Kidney glomerular epithelial cell (primary cell): ENCODE measurements at places on chromosomes 6 and 20.

- no peak for DNase-seq
Observed at GRCh38 chr20:49513517-49513916, 31.0 kb upstream of the KCNB1 start.

- no peak for DNase-seq
Observed at GRCh38 chr6:22134308-22134707, 162.5 kb downstream of the PRL start.

DNA sequence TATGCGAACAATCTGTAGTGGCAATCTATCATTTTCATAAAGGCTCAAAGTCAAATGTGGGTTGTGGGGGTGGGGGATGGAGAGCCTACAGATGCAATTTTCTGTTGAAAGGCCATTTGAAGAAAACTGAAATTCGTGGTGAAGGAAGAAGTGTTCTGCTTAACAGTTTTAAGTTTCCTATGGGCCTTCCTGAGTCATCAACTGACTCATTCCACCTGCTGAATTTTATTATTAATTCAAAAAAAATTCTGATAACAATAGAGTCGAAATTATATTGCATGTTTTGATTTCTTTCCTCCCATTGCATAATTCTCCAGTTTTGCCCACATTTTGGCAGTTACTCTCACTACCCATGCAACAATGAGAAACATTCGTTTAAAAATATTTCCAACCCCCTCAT lies 622.3 kb upstream of the ARID1B start:
- no peak for DNase-seq

GRCh38 chr20:38497246-38497935 lies 24.7 kb downstream of the RALGAPB start:
- DNase-seq = no peak

DNA sequence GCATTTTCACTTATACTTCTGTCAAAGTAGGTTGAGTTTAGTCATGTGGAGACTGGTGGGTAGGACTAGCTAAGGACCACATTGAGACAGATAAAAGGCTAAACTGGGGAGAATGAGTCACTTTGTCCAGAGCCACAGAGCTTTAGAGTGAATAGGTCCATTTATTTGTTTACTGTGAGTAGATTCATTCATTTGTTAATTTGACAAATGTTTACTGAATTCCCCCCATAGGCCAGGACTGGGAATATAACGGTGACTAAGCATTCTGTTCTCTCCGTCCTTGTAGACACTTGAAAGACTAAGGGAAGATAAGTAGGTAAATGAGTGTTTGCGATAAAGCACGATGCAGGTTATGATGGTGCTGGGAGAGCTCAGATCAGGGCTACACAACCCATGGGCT lies 699.7 kb upstream of the ID4 start:
- DNase-seq = no peak
